ENCODE measurements at places on chromosomes 3 and 15. TPM values are rescaled to one million over a fixed set of nuclear protein-coding genes. Genes with fewer than 3 reads are reported as not detected.

GRCh38 chr3:138943724-138944653 is 2.9 kb downstream of the FOXL2 start:
- DNase-seq, result peak; percentile 76

DNA sequence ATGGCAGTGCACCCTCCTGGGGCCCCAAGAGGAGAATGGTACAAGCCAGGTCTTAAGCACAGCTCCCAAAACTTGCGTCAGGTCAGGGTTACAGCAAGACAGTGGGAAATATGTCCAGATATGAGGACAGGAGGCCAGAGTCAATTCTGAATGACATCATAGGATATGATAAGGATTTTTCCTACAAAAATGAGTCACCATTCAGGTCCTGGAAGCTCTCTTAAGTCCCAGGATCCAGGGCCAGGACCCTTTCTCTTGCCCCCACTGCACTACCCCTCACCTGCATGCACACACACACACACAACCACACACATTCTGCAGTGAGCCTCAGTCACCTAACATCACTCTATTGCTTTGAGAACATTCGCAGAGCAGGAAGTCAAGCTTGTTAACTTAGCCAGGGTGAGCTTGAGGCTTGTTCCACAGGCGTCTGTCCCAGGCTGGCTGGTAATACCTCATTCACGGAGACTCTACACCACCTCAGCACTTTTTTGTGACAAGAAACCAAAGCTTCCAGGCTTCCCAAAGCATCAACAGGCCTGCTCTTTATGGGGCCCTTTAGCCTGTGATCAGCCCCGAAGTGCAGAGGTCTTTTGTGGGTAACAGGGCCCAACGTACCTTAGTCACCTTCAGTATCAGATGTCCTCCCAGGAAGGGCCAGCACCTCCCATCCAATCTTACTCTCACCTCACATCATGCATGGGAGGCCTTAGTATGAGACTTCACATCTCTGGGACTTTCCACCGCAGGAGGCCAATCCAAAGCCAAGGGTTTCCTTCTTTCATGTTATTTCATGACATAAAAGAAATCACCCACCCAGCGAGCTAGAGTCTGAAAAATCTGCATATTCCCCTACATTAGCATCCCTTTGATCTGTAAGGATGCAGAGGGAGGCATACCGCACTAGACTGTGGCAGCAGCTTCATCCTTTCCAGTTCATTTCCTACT is 74.0 kb upstream of the LIPC start:
- peak; percentile 42 for DNase-seq

GRCh38 chr15:51405693-51406523 is 64.5 kb downstream of the GLDN start:
- DNase-seq, result no peak

The IL16 gene
- 0.16 TPM for polyA plus RNA-seq

The BBS4 gene
- 18.1 TPM for polyA plus RNA-seq

Data from GM23338 (cell line).